Aorta (tissue), 5 donors: ENCODE measurements at places on chromosomes 3 and 15. TPM values are rescaled to one million over a fixed set of nuclear protein-coding genes. Genes with fewer than 3 reads are reported as not detected.

The CD200R1 gene
- total RNA-seq = 3.0 TPM

The SAXO2 gene
- total RNA-seq = 1.9 TPM

The DNAJC19 gene
- total RNA-seq = 45.2 TPM

The SCN11A gene
- 0.93 TPM for total RNA-seq

The ACKR4 gene
- 15.5 TPM for total RNA-seq

GRCh38 chr15:52251144-52251860 lies 44.3 kb downstream of the MYO5C start:
- H3K27ac ChIP-seq = no peak overlapping the region
- no peak overlapping the region for H3K4me3 ChIP-seq
- no peaks in the 10 kb centered on the region for H3K36me3 ChIP-seq
- H3K4me1 ChIP-seq = no peaks in the 10 kb centered on the region
- H3K27me3 ChIP-seq = no peaks in the 10 kb centered on the region

DNA sequence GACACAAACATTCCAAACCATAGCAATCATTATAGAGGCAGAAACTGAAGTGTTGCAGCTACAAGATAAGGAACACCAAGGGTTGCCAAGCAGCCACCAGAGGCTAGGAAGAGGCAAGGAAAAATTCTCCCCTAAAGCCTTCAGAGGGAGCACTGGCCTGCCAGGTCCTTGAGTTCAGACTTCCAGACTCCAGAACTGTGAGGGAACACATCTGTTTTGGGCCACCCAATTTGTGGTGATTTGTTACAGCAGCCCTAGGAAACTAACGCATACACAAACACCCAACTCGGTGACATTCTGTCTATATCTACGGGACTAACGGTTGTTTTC lies 54.6 kb downstream of the MB21D2 start:
- no peak for DNase-seq
- no peaks in the 10 kb centered on the region for H3K36me3 ChIP-seq
- H3K4me1 ChIP-seq = no peaks in the 10 kb centered on the region
- no peak overlapping the region for H3K4me3 ChIP-seq
- no peaks in the 10 kb centered on the region for H3K27me3 ChIP-seq

- H3K27ac ChIP-seq = no peak overlapping the region
- H3K27me3 ChIP-seq = no peaks in the 10 kb centered on the region
- H3K36me3 ChIP-seq = no peaks in the 10 kb centered on the region
- H3K4me3 ChIP-seq = no peak overlapping the region
- DNase-seq = no peak
These were observed 220.4 kb upstream of the GADL1 start for GRCh38 chr3:31114929-31115283.

- H3K36me3 ChIP-seq = no peaks in the 10 kb centered on the region
- H3K27ac ChIP-seq = no peak overlapping the region
- H3K4me1 ChIP-seq = no peaks in the 10 kb centered on the region
- H3K27me3 ChIP-seq = no peaks in the 10 kb centered on the region
- H3K4me3 ChIP-seq = no peak overlapping the region
- no peak for DNase-seq
These were observed 48.9 kb upstream of the SLC7A14 start for GRCh38 chr3:170634663-170635384.

- DNase-seq = peak; percentile 82
- H3K4me3 ChIP-seq = no peak overlapping the region
- H3K4me1 ChIP-seq = peaks cover 9% of the 10 kb centered on the region
- H3K36me3 ChIP-seq = no peaks in the 10 kb centered on the region
- peak overlapping the region; percentile 34 for H3K27ac ChIP-seq
These were observed 54.5 kb upstream of the ABHD10 start for GRCh38 chr3:111924283-111924682.

GRCh38 chr3:123745184-123745855 lies 138.8 kb downstream of the MYLK start:
- H3K36me3 ChIP-seq = no peaks in the 10 kb centered on the region
- no peak overlapping the region for H3K4me3 ChIP-seq
- H3K27me3 ChIP-seq = no peaks in the 10 kb centered on the region
- no peak for DNase-seq

DNA sequence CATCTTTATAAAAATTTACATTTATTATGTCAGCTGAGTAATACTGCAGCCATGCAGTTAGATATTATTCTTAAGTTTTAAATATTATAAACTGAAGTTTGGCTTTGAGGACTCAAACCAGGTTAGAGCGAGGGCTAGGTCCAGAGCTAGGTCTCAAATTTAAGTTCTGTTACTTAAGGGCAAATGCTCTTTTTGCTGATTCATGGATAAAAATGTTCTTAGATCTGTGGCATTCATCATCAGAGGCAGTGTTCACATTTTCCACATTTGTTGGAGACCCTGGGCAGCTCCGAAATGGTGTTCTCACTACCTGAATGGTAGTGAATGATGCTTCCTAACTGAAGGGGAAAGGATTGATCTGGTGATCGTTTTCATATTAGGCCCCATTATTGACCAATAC lies 121.4 kb upstream of the MB21D2 start:
- H3K27ac ChIP-seq = no peak overlapping the region
- H3K4me1 ChIP-seq = no peaks in the 10 kb centered on the region
- no peaks in the 10 kb centered on the region for H3K27me3 ChIP-seq
- no peak overlapping the region for H3K4me3 ChIP-seq
- no peak for DNase-seq

GRCh38 chr3:31973081-31973480 lies 8.0 kb downstream of the OSBPL10 start:
- H3K4me1 ChIP-seq = no peaks in the 10 kb centered on the region
- no peaks in the 10 kb centered on the region for H3K36me3 ChIP-seq
- no peak for DNase-seq
- no peak overlapping the region for H3K27ac ChIP-seq
- no peaks in the 10 kb centered on the region for H3K27me3 ChIP-seq
- H3K4me3 ChIP-seq = no peak overlapping the region

DNA sequence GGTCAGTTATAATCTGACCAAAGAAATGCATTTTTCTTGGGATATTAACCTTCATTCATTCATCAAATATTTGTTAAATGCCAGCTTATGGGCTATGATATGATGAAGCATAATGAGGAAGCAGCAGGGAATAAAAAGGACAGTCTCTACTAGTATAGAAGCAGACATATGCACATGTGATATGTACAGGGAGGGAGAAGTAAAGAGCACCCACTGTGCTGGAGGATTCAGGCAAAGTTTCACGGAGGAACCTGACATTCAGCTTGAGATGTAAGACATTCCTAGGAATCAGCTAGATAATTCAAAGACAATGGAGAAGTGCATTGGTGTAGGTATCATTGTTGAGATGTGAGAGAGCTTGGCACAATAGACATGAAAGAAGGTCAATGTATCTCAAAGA lies 450.7 kb downstream of the LPP start:
- H3K27ac ChIP-seq = no peak overlapping the region
- DNase-seq = no peak
- H3K27me3 ChIP-seq = no peaks in the 10 kb centered on the region
- peaks cover 17% of the 10 kb centered on the region for H3K4me1 ChIP-seq

DNA sequence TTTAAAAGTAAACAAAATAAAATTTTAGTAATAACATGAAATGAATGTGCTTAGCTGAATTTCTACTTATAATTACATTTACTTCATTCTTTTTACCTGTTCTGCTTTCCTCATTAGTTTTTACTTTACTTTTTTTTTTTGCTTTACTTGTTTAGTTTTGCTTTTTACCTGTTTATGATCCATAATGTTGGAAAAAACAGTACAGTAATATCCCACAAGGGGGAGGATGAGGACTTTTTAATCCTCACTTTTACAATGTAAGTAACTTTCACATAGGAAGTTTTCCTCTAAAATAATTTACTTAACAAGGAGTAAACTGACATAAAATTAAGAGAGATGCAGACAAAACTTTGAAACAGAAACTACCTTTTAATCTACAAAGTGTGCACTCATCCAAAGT lies 268.7 kb downstream of the TBC1D5 start:
- DNase-seq = no peak
- H3K27me3 ChIP-seq = no peaks in the 10 kb centered on the region
- no peak overlapping the region for H3K4me3 ChIP-seq
- H3K4me1 ChIP-seq = no peaks in the 10 kb centered on the region

- H3K27me3 ChIP-seq = no peaks in the 10 kb centered on the region
- no peak overlapping the region for H3K4me3 ChIP-seq
- H3K36me3 ChIP-seq = peaks cover 34% of the 10 kb centered on the region
These were observed 39.9 kb downstream of the LMCD1 start for GRCh38 chr3:8541486-8541885.

- no peak overlapping the region for H3K27ac ChIP-seq
- no peaks in the 10 kb centered on the region for H3K36me3 ChIP-seq
- H3K4me3 ChIP-seq = no peak overlapping the region
These were observed 725.5 kb upstream of the ARRDC4 start for GRCh38 chr15:97234851-97235610.

GRCh38 chr15:35320158-35320780 lies 225.7 kb downstream of the DPH6 start:
- H3K36me3 ChIP-seq = no peaks in the 10 kb centered on the region
- no peak for DNase-seq
- H3K4me3 ChIP-seq = no peak overlapping the region
- no peaks in the 10 kb centered on the region for H3K27me3 ChIP-seq

GRCh38 chr15:78212546-78213424 lies 21.6 kb downstream of the ACSBG1 start:
- H3K27me3 ChIP-seq = no peaks in the 10 kb centered on the region
- H3K4me3 ChIP-seq = no peak overlapping the region
- peak; percentile 80 for DNase-seq
- no peaks in the 10 kb centered on the region for H3K4me1 ChIP-seq
- no peaks in the 10 kb centered on the region for H3K36me3 ChIP-seq
- no peak overlapping the region for H3K27ac ChIP-seq

- no peaks in the 10 kb centered on the region for H3K27me3 ChIP-seq
- peak overlapping the region; percentile 63 for H3K27ac ChIP-seq
- no peak overlapping the region for H3K4me3 ChIP-seq
These were observed 25.3 kb downstream of the CMSS1 start for GRCh38 chr3:99842826-99843589.

GRCh38 chr3:63192248-63192647 lies 85.9 kb upstream of the SYNPR start:
- H3K4me3 ChIP-seq = no peak overlapping the region
- no peaks in the 10 kb centered on the region for H3K36me3 ChIP-seq
- peaks cover 1% of the 10 kb centered on the region for H3K27me3 ChIP-seq
- no peak for DNase-seq
- no peak overlapping the region for H3K27ac ChIP-seq
- H3K4me1 ChIP-seq = no peaks in the 10 kb centered on the region

- no peak overlapping the region for H3K4me3 ChIP-seq
- no peak for DNase-seq
- H3K4me1 ChIP-seq = peaks cover 8% of the 10 kb centered on the region
- H3K36me3 ChIP-seq = no peaks in the 10 kb centered on the region
These were observed 476.5 kb upstream of the TPRG1 start for GRCh38 chr3:188695241-188695640.
